ENCODE measurements at places on chromosomes 3 and 15.
A peak's percentile ranks its signal among the peaks of the same experiment; 100 is the strongest.

DNA sequence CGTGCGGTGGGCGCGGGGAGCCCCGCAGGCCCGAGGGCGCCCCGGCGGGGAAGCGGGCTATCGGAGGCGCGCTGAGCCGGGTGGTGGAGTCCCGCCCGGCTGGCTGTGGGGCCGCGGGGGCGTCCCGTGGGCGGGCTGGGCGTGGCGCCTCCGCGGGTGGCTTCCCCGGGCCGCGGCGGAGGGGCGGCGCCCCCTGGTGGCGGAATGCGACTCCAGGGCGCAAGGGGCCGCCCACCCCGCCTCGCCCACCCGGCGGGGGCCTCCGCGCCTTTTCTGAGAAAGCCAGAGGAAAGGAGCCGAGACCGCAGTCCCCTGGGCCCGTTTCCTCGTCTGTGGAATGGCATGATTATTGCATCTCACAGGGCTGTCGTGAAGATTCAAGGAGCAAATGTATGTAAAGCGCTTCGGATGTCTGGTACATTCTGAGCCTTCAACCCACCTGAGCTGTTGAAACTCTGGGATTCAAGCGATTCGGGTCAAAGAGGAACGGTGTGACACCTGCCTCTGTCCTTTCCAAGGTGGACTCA lies 31.9 kb upstream of the RAB6B start:
- DNase-seq, result peak; percentile 34

DNA sequence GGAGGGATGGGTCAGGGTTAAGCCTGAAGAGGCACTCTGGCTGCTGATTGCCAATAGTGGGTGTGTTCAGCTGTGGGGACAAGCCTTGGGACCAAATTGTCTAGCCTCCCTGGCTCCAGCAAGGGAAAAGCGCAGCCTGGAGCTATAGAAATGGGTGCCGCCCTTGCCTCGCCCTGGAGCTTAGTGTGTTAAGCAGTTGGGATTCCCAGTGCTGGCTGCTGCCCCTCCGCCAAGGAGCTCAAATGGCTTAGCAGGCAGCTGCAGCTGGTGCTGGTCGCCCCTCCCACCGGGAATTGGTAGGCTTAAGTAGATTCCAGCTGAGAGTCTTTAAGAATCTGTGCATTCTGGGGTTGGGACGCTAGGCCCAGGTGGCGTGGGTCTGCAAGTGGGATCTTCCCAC lies 662.9 kb upstream of the TBL1XR1 start:
- no peak for DNase-seq

DNA sequence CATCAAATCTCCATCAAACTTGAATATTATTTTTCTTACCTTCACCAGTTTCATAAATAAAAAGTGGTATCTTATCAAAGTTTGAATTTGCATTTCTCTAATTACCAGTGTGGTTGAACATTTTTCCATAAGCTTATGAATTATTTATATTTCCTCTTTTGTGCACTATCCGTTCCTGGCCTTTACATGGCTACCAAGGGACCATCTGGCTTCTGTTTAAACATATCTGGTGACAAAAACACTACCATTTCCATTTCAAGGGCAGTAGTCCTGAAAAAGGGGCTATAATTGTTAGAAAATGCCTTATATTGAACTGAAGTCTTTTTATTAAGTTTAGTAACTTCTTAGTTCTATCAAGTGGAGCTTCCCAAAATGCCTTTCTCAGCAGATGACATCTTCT lies 44.3 kb upstream of the TM4SF4 start:
- no peak for DNase-seq

- no peak for DNase-seq
Measured at GRCh38 chr15:66164788-66165187, 88.8 kb downstream of the MEGF11 start.

- no peak for DNase-seq
Measured at GRCh38 chr3:166902374-166902773, 477.7 kb downstream of the ZBBX start.

DNA sequence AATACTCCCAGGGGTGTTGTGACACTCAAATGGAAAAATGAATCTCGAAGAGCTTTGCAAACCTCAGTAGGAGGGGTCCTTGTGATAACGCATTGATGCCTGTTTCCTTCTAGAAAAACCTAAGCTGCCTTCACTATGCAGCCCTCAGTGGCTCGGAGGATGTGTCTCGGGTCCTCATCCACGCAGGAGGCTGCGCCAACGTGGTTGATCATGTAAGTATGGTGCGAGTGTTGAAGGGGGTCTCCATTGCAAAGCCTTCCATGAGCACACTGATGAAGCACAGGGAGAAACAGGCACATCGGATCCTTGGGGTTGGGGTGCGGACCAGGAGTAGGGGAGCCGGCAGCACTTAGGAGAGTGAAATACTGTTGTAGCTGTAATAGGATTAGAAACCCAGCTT lies 22.3 kb downstream of the ANKDD1A start:
- no peak for DNase-seq

DNA sequence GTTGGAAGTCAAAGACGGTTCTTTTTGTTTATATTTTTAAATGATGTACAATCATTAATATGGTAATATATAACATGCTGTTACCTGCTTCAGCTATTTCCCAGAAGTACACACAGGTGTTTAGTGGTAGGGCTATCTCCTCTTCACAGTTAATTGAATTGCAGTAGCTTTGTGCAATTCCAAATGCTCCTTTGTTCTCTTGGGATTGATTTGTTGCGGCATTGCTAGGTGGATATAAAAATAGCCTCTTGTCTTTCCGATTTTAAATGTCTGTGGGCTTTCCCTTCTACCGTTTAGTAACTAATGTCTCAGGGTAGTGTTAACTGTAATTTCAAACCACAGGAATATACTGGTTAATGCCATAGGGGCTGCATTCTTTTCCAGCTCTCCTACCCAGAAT lies 307.6 kb upstream of the SLITRK3 start:
- no peak for DNase-seq

DNA sequence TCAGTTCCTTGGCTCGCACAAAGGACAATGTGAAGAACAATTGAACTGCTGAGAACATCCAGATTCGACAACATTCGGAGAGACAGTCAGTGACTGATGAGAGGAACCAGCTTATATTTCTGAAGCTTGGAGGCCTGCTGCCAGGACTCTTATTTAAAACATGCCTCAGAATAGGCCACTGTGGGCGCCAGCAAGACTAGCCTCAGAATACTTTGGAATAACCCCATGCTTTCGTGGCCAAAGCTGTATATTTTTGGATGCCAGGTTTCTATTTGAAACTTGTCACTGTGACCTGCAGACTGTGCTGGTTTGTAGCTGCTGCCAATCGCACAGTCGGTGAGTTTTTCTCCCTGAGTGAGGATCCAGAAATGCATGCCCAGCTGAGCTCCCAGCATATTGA lies 129.9 kb upstream of the UBE3A start:
- DNase-seq, result peak; percentile 39

DNA sequence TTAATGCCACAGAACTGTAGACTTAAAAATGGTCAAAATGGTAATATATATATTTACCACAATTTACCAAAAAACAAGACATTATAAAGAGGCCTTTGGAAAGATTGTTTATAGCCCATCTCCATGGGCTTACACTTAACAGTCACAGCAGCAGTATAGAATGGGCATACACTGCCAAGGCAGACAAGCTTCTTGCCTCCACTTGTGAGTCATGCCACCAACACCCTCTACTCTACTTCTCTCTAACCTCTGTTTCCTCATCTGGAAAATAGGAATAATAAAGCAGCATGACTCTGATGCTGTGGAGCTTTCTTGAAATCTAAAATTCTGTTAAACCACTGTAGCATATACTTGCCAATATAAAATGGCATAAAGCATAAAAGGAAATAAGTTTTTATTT lies 14.4 kb upstream of the GPR156 start:
- DNase-seq, result no peak

DNA sequence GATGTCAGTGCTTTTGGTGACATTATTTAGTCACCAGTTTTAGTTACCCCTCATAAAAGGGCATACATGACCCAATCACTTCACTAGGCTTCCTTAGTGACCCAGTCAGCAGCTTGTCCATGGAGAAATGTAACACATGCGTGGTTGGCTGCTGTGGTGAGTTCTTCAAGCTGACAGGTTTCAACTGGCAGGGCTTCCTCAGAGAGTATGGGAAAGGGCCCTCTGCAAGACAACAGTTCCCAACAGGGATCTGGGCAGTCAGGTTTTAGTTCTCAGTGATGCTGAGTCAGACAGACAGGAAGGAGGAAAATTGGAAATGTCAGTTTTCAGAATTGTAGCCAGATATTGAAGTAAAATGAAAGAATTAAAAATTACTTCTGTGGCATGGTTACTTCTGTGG lies 282.5 kb downstream of the TBL1XR1 start:
- DNase-seq, result no peak

- no peak for DNase-seq
Measured at GRCh38 chr3:65888196-65888595, 150.5 kb downstream of the MAGI1 start.

DNA sequence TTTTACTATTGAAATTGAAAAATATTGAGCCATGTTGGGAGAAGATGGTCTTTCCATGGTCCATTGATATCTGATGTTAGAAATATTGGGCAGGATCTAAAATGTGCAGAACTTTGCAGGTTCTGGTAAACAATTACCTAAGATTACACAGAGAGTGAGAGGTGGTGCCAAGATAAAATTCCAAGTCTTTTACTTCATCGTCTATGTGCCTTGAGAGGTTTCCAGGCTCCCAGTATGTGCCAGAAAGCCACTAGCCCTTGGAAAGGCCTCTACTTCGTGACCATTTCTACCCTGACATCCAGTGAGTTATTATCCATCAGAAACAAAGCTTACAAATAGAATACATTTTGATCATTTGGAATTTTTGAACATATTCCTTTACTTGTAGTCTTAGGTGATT lies 27.6 kb downstream of the CD200 start:
- DNase-seq, result no peak

DNA sequence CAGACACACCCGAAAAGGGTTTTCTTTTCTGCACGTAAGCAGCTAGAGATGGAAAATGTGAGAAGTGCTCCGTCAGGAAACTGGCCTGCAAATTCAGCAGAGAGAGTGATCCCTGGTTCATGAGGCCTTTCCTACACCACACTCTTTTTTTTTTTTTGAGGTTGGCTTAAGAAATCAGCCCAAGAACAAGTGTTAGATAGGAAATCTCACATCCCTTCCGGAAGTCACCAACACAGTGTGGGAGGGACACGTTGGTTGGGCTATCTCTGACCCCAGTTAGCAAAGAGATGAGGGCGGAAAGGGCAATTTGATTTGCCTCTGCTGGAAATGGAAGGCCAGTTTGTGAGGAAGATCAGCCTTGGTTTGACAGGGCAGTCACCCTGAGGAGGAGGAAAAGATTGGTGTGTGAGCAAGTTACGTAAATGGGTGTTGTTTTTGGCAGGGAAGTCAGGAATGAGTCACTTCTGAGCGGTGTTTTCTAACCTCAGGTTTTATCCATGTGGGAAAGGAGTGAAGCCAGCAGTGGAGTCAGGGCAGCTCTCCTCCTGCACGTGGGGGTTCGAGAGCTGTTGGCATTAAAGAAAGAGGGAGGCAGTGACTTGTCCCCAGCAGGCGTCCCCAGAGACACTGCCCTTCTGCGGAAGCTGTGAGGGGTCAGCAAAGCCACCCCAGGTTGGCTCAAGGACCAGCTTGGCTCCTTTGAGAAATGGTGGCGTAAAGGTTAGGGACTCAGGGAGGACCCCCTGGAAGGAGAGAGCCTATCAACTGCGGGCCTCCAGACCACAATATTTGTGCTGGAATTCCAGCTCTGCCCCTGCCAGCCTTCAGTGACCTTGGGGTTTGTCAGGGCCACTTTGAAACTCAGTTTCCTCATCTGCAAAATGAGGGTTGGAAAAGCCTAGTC lies 237.6 kb upstream of the BHLHE40 start:
- peak; percentile 71 for DNase-seq

GRCh38 chr3:43102773-43103480 lies 3.0 kb downstream of the POMGNT2 start:
- no peak for DNase-seq

GRCh38 chr3:115275896-115276295 lies 128.8 kb upstream of the ZBTB20 start:
- DNase-seq, result no peak

DNA sequence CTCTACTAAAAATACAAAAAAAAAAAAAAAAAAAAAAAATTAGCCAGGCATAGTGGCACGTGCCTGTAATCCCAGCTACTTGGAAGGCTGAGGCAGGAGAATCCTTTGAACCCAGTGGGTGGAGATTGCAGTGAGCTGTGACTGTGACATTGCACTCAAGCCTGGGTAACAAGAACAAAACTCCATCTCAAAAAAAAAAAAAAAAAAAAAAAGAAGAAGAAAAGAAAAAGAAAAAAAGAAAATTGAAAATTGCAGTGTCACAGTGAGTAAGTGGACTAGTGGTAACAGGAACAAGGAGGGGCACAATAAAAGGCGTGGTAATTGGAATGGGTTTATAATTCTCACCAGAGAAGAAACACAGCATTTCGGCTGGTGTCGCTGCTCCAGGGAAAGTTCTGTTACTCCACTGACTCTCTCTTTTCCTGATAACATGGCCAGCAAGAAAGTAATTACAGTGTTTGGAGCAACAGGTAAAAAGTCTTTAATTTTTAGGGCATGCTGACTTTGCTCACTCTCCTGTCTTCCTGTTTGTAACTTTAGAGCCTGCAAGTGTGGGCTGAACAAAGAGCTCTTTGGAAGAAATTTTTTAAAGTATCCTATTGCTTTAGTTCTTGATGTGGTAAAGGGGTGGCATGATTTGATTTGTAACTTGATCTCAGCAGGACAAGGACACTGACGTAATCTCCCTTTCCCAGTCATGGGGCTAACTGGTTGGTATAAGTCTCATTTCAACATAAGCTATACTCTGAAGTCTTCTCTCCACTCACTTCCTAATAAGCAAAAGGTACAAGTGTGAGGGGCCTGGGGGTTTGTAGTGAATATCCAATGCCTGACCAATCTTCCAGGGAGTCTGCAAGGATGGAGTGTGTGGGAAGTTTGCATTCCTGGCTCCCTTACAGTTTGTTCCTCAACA lies 22.1 kb upstream of the TRA2B start:
- DNase-seq, result no peak

GRCh38 chr3:66502245-66502874 lies 1.5 kb upstream of the LRIG1 start:
- no peak for DNase-seq

GRCh38 chr15:101256757-101257156 lies 4.9 kb upstream of the CHSY1 start:
- no peak for DNase-seq

- DNase-seq, result no peak
Measured at GRCh38 chr3:775178-775880, 317.5 kb upstream of the CNTN6 start.

- DNase-seq, result no peak
Measured at GRCh38 chr3:113634782-113635474, 61.5 kb downstream of the USF3 start.

All from posterior cingulate gyrus (tissue), 11 donors.